ENCODE measurements at places on chromosomes 16 and 17.

GRCh38 chr17:64443086-64443760 lies 5.7 kb upstream of the MILR1 start:
- no peaks in the 10 kb centered on the region for H3K4me1 ChIP-seq
- no peak overlapping the region for H3K4me3 ChIP-seq
- no peaks in the 10 kb centered on the region for H3K27me3 ChIP-seq
- H3K36me3 ChIP-seq: peaks cover 9% of the 10 kb centered on the region

GRCh38 chr17:20083156-20083859 lies 74.1 kb downstream of the SPECC1 start:
- H3K4me1 ChIP-seq: peaks cover 18% of the 10 kb centered on the region
- H3K4me3 ChIP-seq: no peak overlapping the region
- DNase-seq: no peak
- no peaks in the 10 kb centered on the region for H3K27me3 ChIP-seq

DNA sequence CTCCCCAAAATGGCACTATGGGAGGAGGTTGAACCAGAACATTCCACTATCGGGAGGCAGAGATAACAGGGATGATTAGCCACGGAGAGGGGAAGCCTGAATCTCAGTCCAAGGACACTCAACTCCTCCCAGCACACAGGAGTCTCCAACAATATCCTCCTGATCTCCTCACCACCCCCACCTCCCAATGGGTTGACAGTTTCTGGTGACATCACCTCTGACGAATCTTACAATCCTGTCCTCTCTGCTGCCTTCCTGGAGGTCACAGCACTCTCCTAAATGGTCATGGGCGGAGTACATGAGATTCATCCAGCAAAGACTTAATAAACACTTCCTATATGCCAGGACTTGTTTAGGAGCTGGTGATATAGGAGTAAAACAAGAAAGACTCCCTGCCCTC lies 80.9 kb downstream of the SLC6A2 start:
- DNase-seq: no peak
- H3K27me3 ChIP-seq: peaks cover 38% of the 10 kb centered on the region
- no peak overlapping the region for H3K4me3 ChIP-seq
- H3K27ac ChIP-seq: no peak overlapping the region

GRCh38 chr16:84628226-84628731 lies 10.4 kb upstream of the COTL1 start:
- H3K27me3 ChIP-seq: no peaks in the 10 kb centered on the region
- no peaks in the 10 kb centered on the region for H3K36me3 ChIP-seq
- DNase-seq: no peak
- H3K4me1 ChIP-seq: no peaks in the 10 kb centered on the region
- H3K27ac ChIP-seq: no peak overlapping the region

Data from neural crest cell (in vitro differentiated cells).